Astrocyte (in vitro differentiated cells and primary cell): ENCODE measurements at places on chromosomes 7 and 10.

- H3K27ac ChIP-seq: no peak overlapping the region
- H3K36me3 ChIP-seq: no peaks in the 10 kb centered on the region
- H3K27me3 ChIP-seq: peaks cover 11% of the 10 kb centered on the region
- no peaks in the 10 kb centered on the region for H3K4me1 ChIP-seq
Measured at GRCh38 chr10:124566981-124567835, 105.6 kb downstream of the LHPP start.

- no peak overlapping the region for H3K4me3 ChIP-seq
- no peaks in the 10 kb centered on the region for H3K27me3 ChIP-seq
- no peaks in the 10 kb centered on the region for H3K36me3 ChIP-seq
- H3K27ac ChIP-seq: no peak overlapping the region
Measured at GRCh38 chr10:45470098-45471012, 96.3 kb downstream of the ALOX5 start.

DNA sequence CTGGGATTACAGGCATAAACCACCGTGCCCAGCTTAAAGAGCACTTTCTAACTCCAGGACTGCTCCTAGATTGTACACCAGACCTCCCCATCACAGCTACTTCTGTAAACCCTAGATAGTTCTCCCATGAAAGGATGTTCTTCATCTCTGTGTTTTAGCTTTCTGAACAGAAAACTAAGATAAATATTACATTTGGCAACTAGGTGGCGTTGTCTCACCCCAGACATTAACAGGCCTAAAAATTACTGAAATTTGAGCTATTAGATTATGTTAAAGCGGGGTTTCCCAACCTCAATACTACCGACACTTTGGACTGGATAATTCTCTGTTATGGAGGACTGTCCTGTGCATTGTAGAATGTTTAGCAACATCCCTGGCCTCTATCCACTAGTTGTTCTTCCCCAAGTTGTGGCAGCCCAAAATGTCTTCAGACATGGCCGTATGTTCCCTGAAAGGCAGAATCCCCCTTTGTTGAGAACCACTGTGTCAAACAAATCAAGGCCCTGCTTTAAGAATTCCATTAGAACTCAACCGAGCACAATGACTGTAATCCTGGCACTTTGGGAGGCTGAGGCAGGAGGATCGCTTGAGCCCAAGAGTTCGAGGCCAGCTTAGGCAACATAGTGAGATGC lies 19.1 kb downstream of the ATOH7 start:
- peak; percentile 7 for DNase-seq
- no peaks in the 10 kb centered on the region for H3K27me3 ChIP-seq
- no peak overlapping the region for H3K4me3 ChIP-seq

DNA sequence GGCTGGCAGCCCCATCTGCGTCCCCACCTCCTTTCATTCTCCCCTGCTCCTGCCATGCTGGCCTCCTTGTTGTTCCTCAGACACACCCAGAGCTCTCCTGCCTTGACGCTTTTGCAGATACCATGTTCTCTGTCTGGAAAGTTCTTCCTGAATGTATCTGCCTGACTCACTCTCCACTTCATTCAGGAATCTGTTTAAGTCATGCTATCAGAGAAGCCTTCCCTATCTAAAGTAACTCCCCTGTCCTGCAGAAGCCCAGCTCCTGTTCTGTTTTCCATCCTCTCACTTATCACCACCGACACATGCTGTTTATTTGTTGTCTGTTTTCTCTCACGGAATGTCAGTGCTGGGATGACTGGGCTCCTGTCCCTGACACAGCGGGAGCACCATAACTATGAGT lies 82.0 kb downstream of the AFAP1L2 start:
- H3K27me3 ChIP-seq: peaks cover 2% of the 10 kb centered on the region
- H3K4me3 ChIP-seq: no peak overlapping the region
- peak; percentile 46 for DNase-seq
- H3K36me3 ChIP-seq: no peaks in the 10 kb centered on the region
- H3K27ac ChIP-seq: no peak overlapping the region

DNA sequence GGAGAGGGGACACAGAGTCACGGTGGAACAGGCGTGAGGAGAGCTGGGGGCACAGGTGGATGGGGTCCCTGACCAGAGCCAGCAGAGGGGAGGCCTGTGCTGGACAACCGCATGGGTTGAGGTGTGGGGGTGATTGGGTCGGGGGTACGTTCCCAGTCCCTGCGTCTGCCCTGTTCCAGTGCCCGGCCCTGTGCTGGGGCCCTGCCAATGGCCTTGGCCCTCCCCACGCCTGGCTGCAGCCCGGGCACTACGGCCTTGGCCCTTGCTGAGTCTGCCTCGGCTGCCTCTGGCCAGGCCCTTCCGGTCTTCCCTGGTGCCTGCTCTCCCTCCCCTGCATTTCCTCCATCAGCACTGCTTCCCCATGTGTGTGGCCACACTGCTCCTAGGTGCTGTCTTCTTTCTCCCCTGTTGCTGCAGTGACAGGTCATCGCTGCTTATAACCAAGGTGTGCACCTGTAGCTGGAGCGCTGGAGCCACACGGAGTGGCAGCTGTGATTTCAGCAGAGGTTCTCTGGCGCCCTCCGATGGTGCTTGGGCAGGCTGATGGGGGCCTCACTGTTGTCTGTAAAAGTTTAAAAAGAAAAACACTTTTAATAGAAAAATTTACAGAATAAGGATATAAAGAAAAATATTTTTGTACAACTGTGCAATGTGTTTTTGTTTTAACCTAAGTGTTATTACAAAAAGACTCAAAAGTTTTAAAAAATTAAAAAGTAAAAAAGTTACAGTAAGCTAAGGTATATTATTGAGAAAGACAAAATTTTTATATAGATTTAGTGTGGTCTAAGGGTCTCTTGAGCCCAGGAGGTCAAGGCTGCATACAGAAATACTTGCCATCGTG lies 45.2 kb upstream of the BHLHA15 start:
- no peak for DNase-seq
- no peak overlapping the region for H3K4me3 ChIP-seq
- no peak overlapping the region for H3K27ac ChIP-seq
- no peaks in the 10 kb centered on the region for H3K36me3 ChIP-seq
- no peaks in the 10 kb centered on the region for H3K27me3 ChIP-seq

DNA sequence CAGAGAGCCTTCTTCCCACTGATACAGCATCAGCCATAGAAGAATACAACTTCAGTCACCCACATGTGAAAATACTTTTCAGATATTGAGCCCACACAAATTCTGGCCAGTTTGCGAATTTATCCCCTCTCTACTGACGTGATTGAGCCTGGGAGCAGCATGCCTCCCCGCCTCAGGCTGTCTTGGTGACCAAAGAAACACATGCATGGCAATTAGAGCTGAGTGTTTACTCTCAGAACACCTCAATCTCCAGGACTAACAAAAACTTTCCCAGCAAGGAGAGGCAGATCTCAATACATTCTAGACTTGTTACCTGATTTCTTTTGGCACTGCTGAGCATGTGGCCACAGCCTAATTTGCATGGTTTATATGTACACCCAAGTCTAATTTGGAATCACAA lies 122.5 kb downstream of the TMEM26 start:
- H3K27me3 ChIP-seq: no peaks in the 10 kb centered on the region
- no peak for DNase-seq
- H3K4me3 ChIP-seq: no peak overlapping the region
- no peak overlapping the region for H3K27ac ChIP-seq

DNA sequence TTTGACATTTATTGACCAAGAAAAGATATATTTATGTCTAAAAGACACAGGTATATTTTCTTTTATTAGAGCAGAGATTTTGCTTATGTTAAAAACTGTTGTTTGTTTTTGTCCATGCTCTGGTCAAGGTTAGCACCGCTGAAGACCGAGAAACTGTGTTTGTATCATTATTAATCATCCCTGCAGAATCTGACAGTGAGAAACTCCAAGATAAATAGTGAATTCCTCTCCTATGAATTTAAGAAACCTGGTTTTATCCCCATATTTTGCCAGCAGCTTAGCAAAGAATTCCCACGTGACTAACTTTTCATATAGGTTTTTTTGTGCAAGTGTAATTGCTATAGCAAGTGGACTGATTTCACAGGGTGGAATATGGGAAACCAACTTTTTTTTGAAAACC lies 77.6 kb downstream of the FRMD4A start:
- no peaks in the 10 kb centered on the region for H3K36me3 ChIP-seq
- peak; percentile 46 for DNase-seq
- no peaks in the 10 kb centered on the region for H3K27me3 ChIP-seq
- H3K4me1 ChIP-seq: peaks cover 8% of the 10 kb centered on the region
- no peak overlapping the region for H3K27ac ChIP-seq
- no peak overlapping the region for H3K4me3 ChIP-seq

DNA sequence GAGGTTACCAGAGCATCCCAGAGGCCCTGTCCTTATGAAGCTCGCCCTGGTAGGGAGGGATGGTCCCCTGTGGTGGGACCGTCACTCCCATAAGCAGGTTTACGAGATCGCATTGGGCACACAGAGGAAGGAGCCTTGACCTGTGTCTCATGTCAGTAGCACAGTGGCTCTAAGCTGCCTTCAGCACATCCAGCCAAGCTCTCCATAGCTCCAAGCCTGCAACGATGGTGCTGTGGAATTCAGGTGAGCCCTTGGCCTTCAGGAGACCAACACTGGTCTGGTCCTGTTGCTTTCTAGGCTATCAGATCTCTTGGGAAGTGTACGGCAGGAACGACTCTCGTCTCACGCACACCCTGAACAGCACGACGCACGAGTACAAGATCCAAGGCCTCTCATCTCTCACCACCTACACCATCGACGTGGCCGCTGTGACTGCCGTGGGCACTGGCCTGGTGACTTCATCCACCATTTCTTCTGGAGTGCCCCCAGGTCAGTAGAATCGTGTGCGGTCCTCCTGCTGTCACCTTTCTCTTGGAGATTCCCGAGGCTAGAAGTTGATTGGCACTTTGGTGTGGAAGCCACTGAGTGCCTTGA lies 605.3 kb upstream of the FOXK1 start:
- H3K4me3 ChIP-seq: no peak overlapping the region
- no peaks in the 10 kb centered on the region for H3K4me1 ChIP-seq
- no peaks in the 10 kb centered on the region for H3K27me3 ChIP-seq
- DNase-seq: no peak
- no peak overlapping the region for H3K27ac ChIP-seq
- H3K36me3 ChIP-seq: no peaks in the 10 kb centered on the region

DNA sequence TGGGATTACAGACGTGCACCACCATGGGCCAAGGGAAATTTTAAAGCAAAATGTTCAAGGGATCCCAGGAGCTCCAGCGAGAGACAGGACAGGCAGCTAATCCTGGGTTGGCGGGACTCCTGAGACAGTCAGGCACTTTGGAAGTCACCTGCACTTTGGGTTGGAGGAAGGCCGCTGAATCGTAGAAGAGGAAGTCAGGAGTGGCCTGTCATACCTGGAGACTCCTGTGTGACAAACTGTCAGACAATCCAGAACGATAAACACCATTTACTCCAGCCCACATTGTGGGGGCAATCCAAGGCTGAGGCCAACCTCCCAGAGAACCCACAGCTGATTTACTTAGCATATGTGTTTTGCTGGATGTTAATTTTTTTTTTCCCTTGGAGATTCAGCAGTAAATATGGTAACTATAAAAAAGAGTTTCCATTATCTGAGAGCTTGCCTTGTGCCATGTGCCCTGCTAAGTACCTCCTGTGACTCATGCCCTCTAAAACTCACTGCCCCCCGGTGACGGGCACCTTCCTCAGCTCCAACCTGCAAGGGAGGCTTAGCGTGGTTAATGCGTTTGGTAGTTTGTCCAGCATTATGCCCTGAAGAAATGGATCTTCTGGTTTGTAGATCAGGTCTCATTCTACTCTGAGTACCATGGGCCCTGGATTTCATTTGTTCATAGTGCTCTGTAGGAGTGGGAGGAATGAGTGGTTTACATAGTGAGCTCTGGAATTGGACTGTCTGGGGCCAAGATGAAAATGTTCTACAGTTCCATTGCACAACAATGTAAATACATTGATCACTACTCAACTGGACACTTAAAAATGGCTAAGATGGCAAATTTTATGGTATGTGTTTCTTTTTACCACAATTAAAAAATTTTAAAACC lies 50.9 kb downstream of the ICA1 start:
- H3K4me3 ChIP-seq: no peak overlapping the region
- no peak for DNase-seq
- H3K27ac ChIP-seq: no peak overlapping the region
- no peaks in the 10 kb centered on the region for H3K27me3 ChIP-seq
- H3K36me3 ChIP-seq: no peaks in the 10 kb centered on the region

GRCh38 chr10:24162206-24162985 lies 46.5 kb upstream of the KIAA1217 start:
- no peak for DNase-seq
- H3K27me3 ChIP-seq: no peaks in the 10 kb centered on the region
- H3K36me3 ChIP-seq: no peaks in the 10 kb centered on the region
- H3K4me3 ChIP-seq: no peak overlapping the region
- H3K4me1 ChIP-seq: no peaks in the 10 kb centered on the region

- peak overlapping the region; percentile 44 for H3K27ac ChIP-seq
- no peaks in the 10 kb centered on the region for H3K27me3 ChIP-seq
- peak; percentile 78 for DNase-seq
- no peaks in the 10 kb centered on the region for H3K36me3 ChIP-seq
Measured at GRCh38 chr10:90326498-90327267, 531.2 kb downstream of the HTR7 start.

- H3K27me3 ChIP-seq: no peaks in the 10 kb centered on the region
- H3K4me3 ChIP-seq: no peak overlapping the region
- DNase-seq: no peak
Measured at GRCh38 chr10:60803433-60803832, 25.2 kb downstream of the CDK1 start.

DNA sequence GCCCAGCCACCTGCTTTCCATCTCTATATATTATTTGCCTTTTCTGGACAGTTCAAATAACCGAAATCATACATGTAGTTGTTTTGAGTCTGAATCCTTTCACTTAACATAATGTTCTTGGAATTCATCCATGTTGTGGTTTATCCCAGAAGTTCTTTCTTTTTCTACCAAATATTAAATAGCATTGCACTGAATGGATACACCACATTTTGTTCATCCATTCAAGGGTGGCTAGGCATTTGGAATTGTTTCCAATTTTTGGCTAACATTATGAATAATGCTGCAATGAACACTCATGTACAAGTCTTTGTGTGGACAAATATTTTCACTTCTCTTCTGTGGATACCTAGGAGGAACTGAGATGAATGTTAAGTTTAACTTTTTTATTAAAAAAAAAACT lies 18.0 kb downstream of the DNAJC1 start:
- H3K27ac ChIP-seq: no peak overlapping the region
- H3K4me3 ChIP-seq: no peak overlapping the region
- H3K36me3 ChIP-seq: no peaks in the 10 kb centered on the region
- H3K27me3 ChIP-seq: no peaks in the 10 kb centered on the region
- no peaks in the 10 kb centered on the region for H3K4me1 ChIP-seq

GRCh38 chr7:40470091-40470592 lies 335.3 kb downstream of the SUGCT start:
- peak overlapping the region; percentile 96 for H3K27ac ChIP-seq
- peaks cover 17% of the 10 kb centered on the region for H3K4me1 ChIP-seq
- peak overlapping the region; percentile 35 for H3K4me3 ChIP-seq
- H3K36me3 ChIP-seq: no peaks in the 10 kb centered on the region
- H3K27me3 ChIP-seq: no peaks in the 10 kb centered on the region

DNA sequence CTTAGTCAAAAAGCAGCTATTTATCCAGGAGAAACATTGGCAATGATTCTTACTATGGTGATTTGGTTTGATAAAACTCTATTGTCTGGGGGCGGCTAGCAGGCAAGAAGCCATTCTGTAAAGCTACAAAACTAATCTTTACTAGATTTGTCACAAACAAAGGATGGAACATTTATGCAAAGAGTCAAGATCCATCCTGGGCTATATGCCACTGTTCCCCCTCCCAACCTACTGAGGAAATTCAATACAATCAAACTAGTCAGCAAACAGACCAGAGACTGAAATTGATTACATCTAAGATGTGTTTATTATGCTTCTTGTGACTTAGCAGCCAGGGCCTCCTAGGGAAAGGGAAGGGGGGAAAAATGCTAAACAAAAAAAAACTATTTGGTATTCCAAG lies 397.6 kb downstream of the GPAM start:
- no peak overlapping the region for H3K27ac ChIP-seq
- no peak for DNase-seq
- no peaks in the 10 kb centered on the region for H3K36me3 ChIP-seq
- no peaks in the 10 kb centered on the region for H3K27me3 ChIP-seq
